ENCODE measurements at places on chromosomes 16 and 17.

DNA sequence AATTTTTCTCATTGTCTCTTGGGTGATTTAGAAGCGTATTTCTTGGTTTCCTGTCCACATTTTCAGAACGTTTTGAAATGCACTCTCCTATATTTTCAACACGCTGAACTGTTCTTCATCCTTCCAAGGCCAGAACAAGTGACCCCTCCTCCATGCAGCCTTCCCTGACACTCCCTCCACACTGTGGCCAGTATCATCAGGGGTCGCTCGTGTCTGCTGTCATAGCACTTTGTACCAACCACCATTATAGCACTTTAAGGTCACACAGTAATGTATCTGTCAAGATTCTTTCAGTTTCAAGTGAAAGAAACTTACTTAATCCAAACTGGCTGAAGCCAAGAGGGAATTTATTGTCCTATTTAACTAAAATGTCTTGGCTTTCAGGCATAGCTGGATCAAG is 17.5 kb upstream of the IL21R start:
- DNase-seq = no peak

- DNase-seq = no peak
Measured at GRCh38 chr17:47717261-47717697, 15.8 kb upstream of the TBX21 start.

DNA sequence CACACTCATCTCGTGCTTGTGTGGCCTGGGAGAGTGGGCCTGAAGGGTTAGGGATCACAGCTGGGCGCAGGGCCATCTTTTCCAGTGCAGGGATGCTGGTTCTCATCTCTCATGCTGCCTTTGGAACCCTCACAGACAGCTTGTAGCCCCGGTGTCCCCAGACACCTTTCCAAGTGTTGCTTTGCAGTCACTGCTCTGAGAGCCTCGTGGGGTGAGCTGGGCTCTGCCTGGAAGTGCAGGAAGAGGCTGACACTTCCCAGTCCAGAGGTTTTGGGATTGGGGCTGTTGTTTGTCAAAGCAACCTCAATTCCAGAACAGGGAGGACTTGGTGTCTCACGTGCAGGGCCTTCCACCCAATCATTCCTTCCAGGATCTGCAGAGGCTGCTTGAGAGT is 28.2 kb downstream of the TBX4 start:
- no peak for DNase-seq

GRCh38 chr17:56785997-56786680 is 47.6 kb downstream of the C17orf67 start:
- no peak for DNase-seq

GRCh38 chr17:13378361-13378760 is 223.4 kb downstream of the HS3ST3A1 start:
- DNase-seq = no peak

GRCh38 chr17:48510761-48511604 is 19.8 kb downstream of the HOXB1 start:
- peak; percentile 19 for DNase-seq
